ENCODE measurements at places on chromosomes 4 and X.
A peak's percentile ranks its signal among the peaks of the same experiment; 100 is the strongest.

GRCh38 chr4:28788929-28789490, 1928.4 kb downstream of the STIM2 start:
- no peak for DNase-seq

DNA sequence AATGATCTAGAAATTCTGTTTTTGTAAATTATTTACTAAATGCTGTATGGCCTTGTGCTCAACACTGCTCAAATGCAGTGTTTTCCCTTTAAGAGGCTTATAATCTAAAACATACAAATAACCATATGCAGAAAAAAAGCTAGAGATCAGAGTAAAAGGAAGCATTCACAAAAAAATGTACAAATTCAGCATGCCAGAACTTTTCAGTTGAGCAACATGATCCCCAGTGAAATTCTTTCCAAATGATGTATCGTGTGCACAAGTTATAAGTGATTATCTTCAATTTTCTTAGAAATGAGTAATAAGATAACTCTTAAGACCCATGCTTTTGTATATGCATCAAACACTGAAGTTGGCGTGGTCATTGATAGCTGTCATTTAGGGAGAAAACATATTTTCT, 5.0 kb downstream of the GPC3 start:
- DNase-seq = no peak

GRCh38 chr4:7435471-7436061, 836 bp upstream of the PSAPL1 start:
- no peak for DNase-seq

DNA sequence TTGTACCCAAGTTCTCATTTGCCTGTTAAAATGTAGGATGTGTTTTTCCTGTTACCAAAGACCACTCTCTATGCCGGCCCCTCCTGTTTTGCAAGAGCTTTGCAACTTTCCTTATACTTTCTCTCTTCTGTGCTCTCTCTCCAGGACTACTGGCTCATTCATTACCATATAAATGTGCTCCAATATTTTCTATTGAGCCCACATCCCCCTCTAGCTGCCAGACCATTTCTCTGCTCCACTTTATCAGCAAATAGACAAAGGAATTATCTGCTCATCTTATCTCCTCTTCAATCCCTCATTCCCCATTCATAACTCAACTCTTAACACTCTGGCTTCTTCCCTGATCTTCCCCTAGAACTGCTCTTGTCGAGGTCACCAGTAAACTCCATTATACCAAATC, 33.6 kb downstream of the RPGR start:
- DNase-seq = no peak

DNA sequence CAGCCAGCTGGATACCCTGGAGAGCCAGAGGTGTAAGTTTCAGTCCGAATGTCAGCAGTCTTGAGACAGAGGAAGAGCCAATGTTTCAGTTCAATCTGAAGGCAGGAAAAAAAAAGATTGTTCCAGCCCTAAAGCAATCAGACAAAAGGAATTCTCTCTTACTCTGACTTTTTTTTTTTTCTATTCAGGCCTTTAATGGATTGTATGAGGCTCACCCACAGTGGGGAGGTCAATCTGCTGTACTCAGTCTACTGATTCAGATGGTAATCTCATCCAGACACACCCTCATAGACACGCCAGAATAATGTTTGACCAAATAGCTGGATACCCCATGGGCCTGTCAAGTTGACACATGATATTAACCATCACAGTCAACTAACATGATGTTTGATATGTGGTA, 51.9 kb downstream of the TEX13A start:
- DNase-seq = no peak

- DNase-seq = no peak
These were observed 212.9 kb downstream of the NSUN7 start for GRCh38 chr4:40962551-40963180.

GRCh38 chrX:126124721-126125120, 41.4 kb downstream of the DCAF12L2 start:
- DNase-seq = no peak

- no peak for DNase-seq
These were observed 102.5 kb downstream of the TSPAN5 start for GRCh38 chr4:98555798-98556445.

- peak; percentile 77 for DNase-seq
These were observed 17.3 kb downstream of the HTRA3 start for GRCh38 chr4:8286719-8287342.

- no peak for DNase-seq
These were observed 638.4 kb downstream of the IL1RAPL1 start for GRCh38 chrX:29225670-29226069.

DNA sequence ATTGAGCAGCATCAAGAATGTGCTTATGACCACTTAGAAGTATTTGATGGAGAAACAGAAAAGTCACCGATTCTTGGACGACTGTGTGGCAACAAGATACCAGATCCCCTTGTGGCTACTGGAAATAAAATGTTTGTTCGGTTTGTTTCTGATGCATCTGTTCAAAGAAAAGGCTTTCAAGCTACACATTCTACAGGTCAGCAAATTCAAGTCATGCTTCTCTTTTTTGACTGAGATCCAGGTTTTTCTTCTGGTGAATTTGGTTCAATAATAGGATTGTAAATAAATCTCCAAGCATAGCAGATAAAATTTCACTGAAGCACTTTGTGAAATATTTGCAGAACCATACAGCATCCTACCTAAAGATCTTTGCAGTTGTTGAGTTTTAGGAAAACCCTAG, 218.1 kb downstream of the TLL1 start:
- no peak for DNase-seq

- DNase-seq = no peak
These were observed 44.5 kb downstream of the FGFRL1 start for GRCh38 chr4:1055721-1056590.

DNA sequence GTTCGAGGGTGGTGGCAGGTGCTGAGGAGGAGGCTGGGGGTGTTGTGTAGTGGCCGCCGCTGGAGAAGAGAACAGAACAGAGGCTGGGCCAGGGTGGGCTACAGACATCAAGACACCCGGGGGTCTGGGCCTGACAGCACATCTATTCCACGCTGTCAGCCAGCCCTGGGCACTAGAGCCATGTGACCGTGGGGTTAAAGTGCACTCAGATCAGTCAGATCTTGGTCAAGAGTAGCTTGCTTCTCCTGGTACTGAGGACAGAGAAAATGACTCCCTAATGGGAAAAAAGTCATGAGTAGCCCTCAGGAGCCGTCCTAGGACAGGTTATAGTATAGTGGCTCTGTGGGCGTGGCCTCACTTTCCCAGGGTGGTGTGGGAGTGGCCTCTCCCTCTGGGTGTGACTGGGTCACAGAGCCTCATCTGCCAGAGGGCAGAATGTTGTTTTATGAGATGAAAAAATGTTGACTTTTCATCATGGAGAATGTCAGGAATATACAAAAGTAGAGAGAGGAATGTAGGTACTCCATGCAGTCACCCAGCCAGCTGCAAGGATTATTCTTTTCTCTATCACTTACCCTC, 19.4 kb downstream of the TRMT44 start:
- no peak for DNase-seq

- DNase-seq = no peak
These were observed 225.2 kb upstream of the DKK2 start for GRCh38 chr4:107261241-107261874.

- peak; percentile 83 for DNase-seq
These were observed 886 bp upstream of the NDST3 start for GRCh38 chr4:118033148-118034052.

DNA sequence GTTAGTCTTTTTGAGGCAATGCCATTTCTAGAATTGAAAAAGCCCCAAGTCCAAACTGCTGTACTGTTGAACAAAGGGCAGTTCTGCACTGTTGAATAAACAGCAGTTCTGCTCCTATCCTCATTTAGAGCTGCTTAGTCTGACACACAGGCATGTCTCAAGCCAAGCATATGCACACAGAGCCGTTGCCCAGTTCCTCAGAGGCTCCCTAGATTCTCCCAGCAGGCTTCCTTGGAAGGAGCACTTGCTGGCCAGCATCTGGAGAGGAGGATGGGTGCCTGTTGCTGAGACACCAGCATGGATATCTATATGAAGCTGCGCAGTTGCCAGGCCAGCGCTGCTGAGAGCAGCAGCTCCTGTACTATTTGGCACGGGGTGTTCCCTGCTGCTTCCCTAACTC, 138.3 kb upstream of the USP38 start:
- no peak for DNase-seq

DNA sequence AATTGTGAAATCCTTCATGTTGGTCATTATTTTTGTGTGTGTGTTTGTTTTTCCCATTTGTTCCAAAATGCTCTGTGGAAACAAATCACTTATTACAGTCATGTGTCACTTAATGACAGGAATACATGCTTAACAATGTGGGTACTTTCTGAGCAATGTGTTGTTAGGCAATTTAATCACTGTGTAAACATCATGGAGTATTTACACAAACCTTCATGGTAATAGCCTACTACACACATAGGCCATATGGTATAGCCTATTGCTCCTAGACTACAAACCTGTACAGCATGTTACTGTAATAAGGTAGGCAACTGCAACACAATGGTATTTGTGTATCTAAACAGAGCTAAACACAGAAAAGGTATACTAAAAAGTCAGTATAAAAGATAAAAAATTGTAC, 388.9 kb upstream of the PPP1R2C start:
- DNase-seq = no peak

- no peak for DNase-seq
These were observed 21.7 kb upstream of the MND1 start for GRCh38 chr4:153322791-153323190.

DNA sequence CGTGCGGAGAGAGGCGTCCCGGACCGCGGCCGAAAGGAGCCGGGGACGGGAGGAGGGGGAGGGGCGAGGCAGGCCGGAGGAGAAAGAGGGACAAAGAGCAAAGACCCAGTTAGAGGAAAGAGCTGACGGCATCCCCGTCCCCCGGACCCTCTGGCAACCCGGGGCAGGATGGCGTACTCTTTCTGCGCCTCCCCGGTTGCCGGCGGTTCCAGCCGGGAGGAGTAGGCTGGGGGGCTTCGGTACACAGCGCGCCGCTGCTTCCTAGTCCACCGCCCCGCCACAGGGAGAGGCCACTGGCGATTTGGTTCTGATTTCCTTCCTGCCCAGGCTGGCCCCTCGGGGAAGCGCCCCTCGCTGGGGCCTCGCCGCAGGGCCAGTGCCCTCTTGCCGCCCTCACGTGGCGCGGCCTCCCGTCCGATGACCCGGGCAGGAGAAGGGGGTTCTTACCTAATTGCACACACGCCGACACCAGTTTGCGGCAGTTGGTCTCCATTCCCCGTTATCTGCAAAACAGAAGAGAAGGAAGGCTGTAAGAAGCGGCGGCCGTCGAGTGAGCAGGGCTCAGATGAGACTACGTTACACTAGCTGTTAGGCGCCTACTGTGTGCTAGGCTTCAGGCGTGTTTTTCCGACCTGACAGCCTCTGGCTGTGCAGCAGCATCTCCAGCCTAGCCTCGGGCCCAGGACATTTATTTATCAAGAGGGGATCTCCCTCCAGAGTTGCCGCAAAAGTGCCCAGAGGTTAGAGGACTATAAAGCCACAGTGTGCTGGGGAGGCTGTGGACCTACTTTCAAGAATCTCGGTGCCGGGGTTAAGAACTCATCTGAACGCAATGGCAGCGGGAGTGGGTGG, 9.9 kb upstream of the PITX2 start:
- no peak for DNase-seq

- no peak for DNase-seq
These were observed 24.2 kb downstream of the FAM156A start for GRCh38 chrX:52933976-52934703.

GRCh38 chrX:41241962-41242361, 92.0 kb upstream of the DDX3X start:
- no peak for DNase-seq

DNA sequence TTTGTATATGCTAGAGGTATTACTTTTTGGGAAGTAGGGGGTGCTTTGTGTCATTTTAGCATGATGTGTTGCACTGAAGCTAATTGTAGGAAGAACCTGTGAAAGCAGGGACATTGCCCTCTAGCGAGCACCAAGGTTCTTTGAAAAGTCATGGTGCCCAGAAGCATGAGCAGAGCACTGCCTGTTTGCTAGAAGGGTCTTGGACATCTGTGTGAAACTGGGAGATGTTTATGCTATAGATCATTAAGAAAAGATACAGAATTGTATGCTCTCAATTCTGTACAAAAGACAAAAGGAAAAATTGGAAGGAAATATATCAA, 14.7 kb downstream of the GRPR start:
- DNase-seq = no peak

DNA sequence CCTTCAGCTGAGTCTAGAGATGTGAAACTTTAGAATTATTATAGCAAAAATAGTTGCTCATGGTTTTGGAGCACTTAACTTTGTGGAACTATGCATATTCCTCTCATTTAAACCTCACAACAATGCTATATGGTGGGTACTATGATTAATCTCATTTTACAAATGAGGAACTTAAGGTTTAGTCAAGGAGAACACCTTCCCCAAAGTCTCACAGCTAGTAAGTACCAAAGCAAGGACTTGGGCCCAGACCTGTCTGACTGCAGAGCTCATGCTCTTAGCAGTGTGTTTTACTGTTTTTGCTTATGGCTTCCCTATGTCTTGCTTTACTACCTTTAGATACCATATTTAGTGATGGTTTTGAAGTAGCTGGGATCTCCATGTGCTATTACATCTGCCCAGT, 5.1 kb downstream of the UBE2A start:
- no peak for DNase-seq

GRCh38 chrX:109940411-109940810, 62.5 kb upstream of the TMEM164 start:
- DNase-seq = no peak

- peak; percentile 77 for DNase-seq
These were observed 1.2 kb downstream of the AKAP17A start for GRCh38 chrX:1592470-1593142.

DNA sequence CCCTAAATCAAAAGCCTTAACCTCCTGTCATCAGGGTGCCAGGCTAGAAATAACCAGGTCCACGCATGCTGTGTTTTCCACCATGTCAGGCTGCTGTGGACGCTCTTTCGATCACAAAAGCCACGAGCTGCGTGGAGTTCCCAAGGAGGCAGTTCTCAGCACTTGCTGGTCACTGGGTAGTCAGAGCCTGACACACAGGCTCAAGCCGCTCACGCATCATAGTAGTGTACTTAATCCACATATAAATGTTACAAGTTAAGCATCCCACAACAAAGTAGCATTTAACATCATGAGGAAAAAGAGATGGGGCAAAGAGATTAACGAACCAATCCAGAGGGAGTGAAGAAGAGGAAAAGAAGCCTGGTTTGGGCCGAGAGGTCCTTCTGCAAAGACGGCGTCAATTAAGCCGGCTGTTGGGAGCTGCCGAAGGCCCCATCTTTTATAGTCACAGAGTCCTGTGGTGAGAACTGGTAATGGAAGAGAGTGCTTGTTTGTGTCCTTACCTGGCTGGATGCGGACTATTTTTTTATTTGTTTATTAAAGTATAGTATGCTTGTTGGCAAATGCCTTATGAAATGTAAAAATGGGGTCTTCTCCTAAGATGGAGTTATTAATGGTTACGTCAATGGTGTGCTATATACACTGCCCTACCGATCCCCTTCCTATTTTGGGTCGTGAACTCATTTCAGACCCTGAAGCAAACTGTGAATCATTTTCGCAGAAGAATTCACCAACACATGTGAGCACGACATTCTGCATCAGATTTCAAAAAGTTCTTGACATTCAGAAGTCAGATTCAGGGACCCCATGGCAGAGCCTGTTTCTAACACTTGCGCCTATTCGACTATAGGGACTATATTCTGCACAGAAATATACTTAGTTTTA, 675 bp downstream of the PRIMPOL start:
- no peak for DNase-seq
